ENCODE measurements at places on chromosomes 5 and 9.

DNA sequence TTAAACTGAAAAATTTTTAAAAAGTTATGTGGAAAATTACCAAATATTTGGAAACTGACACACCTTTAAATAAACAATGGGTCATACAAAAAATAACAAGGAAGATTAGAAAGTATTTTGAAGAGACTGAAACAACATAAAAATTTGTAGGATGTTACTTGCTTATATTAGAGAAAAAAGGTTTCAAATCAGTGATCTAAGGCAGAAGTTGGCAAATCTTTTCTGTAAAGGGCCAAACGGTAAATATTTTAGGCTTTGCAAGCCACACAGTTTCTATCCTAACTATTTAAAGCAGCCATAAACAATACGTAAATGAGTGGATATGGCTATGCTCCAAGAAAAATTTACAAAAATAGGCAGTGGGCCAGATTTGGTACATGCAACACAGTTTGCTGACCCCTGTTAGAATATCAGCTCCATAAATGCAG, 81.3 kb downstream of the OXCT1 start:
- DNase-seq, result no peak

- no peak for DNase-seq
These were observed 29.6 kb upstream of the ERAP1 start for GRCh38 chr5:96837303-96837702.

DNA sequence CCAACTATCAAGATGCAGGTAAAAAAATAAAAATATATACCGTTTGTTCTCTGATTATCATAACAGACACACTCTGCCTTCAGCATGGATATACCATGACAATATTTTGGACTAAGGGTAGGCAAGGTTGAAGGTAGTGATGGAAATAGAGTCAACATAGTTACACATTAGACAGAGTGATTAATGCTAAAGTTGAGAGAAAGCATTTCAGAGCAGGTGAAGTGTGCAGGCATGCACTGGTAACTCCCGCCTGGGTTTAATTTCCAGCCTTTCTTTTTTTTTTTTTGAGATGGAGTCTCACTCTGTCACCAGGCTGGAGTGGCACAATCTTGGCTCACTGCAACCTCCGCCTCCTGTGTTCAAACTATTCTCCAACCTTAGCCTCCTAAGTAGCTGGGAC, 458.5 kb downstream of the TLR4 start:
- DNase-seq, result no peak

DNA sequence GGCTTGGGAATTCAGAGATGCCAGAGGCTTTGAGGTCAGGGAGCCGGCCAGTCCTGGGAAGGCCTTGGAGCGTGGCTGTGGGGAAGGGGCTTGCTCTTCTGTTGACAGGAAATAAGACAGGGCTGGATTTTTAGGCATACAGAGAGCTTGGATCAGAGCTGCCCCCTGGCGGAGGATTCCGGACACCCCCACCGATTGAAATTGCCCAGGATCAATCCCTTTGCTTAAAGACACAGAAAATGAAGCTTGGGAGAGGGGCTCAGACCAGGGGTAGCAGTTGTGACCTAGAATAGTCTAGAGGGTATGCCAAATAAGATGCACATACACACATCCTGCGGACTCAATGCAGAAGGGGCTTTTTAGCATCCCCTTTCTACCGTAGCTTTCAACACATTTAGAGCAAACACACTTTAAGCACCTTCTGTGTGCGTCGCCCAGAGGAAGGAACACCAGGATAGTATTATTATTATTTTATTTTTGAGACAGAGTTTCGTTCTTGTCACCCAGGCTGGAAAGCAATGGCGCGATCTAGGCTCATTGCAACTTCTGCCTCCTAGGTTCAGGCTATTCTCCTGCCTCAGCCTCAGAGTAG, 1.7 kb upstream of the NTMT1 start:
- no peak for DNase-seq

GRCh38 chr5:163269624-163270023, 167.8 kb upstream of the CCNG1 start:
- no peak for DNase-seq

GRCh38 chr9:76425677-76426453, 31.6 kb upstream of the RFK start:
- no peak for DNase-seq
